Retina (tissue), 1 donor: ENCODE measurements at places on chromosomes 1 and 21.

GRCh38 chr1:236692128-236692527 lies 5.8 kb downstream of the ACTN2 start:
- DNase-seq, result no peak

GRCh38 chr1:156291226-156292061 lies 4.0 kb downstream of the GLMP start:
- DNase-seq, result peak; percentile 89

GRCh38 chr1:4177425-4178150 lies 277.5 kb upstream of the C1orf174 start:
- DNase-seq, result no peak

DNA sequence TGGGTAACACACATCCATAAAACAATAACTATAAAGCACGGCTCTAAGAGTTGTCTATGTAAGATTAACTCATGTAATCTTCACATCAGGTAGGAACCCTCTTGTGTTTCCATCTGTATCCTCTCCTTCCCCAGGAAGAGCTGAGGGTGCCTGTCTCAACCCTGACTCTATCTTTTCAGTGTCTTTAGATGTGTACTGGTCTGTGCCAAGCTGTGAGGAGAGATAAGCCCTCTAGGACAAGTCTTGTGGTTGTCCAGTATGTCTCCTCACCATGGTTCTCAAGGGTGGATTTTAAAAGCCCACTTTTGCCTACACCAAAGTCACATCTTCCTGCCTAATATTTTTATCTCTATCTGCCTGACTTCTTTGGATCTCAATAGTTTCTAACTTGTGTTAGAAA lies 300.1 kb downstream of the KCNT2 start:
- DNase-seq, result no peak

DNA sequence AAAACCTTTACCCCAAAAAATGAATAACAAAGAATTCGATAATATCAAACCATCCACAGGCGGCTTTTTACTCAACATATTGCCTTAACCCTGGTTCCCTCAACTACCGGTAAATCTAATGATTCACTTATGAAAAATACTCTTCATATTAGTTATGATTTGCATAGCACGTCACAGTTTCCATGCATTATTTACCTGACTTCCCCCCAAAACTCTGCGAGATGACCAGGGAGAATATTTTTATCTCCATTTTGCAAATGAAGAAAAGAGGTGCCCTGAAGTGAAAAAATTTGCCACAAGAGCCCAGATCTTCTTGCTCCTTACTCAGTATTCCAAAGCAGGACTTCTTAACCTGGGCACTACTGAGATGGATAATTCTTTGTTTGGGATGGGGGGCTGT lies 2.9 kb downstream of the JAK1 start:
- DNase-seq, result no peak

GRCh38 chr1:58805716-58806571 lies 22.1 kb upstream of the JUN start:
- DNase-seq, result no peak

DNA sequence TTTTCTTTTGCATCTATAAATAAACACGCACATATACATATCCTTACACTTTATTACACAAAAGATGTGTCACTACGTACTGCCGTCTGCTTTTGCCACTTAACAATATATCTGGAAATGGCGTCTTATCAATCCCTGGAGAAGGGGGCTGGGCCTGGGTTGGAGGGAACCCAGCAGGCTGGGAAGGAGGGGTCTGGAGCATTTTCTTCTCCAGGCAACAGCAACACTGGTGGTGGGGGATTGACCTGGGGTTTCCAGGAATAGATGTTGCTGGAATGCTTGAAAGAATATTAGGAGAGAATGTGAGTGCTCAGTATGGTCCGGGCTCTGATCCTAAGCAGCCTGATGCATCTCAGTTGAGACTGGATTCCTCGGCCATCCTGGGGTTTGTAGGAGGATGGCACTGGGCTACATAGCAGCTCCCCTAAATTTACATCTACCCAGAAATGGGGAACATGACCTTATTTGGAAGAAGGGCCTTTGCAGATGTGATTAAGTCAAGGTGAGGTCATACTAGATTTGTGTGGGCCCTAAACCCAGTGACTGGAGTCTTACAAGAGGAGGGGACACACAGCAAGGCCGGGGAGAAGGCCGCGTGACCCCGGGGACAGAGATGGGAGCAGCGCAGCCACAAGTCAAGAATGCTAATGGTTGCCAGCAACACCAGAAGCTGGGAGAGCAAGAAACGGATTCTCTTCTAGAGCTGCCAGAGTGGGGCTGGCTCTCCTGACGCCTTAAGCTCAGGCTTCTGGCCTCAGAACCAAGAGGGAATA lies 98.6 kb downstream of the SIK1 start:
- DNase-seq, result no peak

GRCh38 chr1:93061895-93062792 lies 16.9 kb upstream of the MTF2 start:
- DNase-seq, result peak; percentile 9

DNA sequence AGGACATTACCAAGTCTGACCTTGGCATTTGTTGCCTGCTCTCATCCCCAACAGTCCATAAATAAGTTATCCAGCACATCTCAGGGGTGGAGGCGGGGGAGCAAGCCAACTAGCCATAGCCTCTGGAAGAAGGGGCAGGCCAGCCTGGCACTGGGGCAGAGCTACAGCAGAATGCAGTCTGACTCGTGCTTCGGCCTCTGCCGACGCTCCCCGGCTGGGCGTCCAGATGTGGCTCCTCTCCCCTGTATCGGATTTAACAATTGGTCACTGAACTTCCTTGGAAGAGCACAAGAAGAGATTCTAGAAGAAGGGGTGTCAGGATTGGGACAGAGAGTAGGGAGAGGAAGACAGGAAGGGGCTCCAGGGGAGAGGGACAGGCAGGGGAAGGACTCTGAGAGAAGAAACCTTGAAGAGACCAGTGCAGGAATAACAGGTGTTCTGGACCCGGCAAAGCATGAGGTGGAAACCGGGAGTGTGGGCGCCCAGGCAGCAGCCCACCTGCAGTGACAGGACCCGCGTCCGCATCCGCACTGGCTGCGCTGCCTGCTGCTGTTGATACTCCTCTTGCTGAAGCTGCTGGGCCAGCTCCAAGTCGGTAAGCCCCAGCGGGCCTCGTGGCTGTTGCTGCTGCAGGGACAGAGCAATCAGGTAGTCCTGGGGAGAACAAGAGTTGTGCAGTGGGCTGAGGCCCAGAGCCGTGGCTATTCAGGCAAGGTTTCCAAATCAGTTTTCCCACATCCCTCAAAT lies 9.4 kb downstream of the MINDY1 start:
- no peak for DNase-seq

GRCh38 chr1:229908689-229909088 lies 158.3 kb upstream of the GALNT2 start:
- DNase-seq, result peak; percentile 31

- no peak for DNase-seq
Observed at GRCh38 chr1:81221564-81221963, 579.2 kb upstream of the ADGRL2 start.

GRCh38 chr1:21659099-21659923 lies 9.8 kb downstream of the RAP1GAP start:
- DNase-seq, result peak; percentile 93

- no peak for DNase-seq
Observed at GRCh38 chr1:216562383-216562782, 139.1 kb upstream of the USH2A start.

DNA sequence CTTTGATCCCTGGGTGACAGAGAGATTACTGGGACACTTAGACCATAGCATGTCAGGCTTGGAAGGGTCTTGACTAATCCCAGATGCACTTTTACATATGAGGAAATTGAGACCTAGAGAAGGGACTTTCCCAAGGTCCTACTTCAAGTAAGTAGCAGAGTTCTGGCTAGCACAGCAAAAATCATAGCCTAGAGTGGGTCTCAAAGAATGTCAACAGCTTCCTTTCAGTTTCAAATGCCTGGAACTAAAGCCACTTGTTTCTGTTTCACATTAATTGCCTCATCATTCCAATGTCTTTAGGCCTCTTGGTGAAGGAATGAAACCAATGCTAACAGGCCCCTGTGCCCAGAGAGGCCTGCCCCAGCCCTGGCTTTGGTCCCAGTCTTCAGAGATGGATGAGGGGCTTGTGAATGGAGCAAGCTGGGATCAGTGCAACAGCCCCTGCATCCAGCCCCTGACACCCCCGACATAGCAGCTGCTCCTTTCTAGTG lies 26.6 kb downstream of the ATF3 start:
- no peak for DNase-seq
